Dorsolateral prefrontal cortex (tissue), 122 donors: ENCODE measurements at places on chromosomes 12 and 14. TPM values are rescaled to one million over a fixed set of nuclear protein-coding genes. Genes with fewer than 3 reads are reported as not detected.

- DNase-seq, result peak; percentile 61
Measured at GRCh38 chr12:113196990-113197389, 11.5 kb downstream of the RITA1 start.

PLEKHD1 gene
- total RNA-seq, result 5.2 TPM

PCED1B gene
- 2.3 TPM for total RNA-seq

HOXC9 gene
- total RNA-seq, result not detected

PIANP gene
- total RNA-seq, result 72.4 TPM

GLT1D1 gene
- total RNA-seq, result 30.2 TPM

DNA sequence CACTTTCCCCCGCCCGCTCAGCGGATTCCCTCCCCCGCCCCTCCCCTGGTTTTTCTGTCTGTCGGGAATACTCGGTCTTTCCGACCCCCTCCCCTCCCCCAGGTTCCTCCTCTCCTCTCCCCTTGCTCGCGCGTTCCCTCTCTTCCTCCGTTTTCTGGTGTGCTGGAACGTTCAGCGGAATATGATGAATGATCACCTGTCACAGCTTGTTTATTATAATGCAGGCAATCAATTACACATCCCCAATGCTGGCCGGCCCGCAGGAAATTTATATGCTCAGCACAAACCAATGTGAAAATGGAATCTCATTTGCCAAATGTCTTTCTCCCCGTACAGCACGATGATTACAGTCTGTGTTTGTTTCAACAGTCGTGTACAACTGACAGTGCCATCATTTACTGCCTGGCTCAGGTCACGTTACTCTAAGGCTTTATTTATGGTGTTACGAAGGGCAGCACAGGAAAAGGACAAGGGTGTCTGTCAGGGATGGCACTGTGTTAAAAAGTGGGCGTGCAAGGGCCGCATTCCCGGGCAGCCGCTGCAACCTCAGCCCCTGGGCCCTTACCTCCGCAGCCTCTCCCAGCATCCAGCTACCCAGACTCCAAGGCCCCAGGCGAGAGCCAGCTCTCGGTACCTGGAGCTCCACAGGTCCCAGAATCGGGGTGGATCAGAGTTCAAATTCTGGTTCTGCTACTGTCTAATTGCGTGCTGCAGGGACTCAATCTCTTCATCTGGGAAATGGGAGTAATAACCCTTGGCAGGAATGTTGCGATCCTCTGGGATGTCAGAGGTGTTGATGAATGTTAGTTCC lies 24.7 kb upstream of the MAP1LC3B2 start:
- DNase-seq, result no peak

PAN2 gene
- total RNA-seq, result 79.7 TPM

TSPAN9 gene
- total RNA-seq, result 16.0 TPM

CPNE8 gene
- total RNA-seq, result 20.8 TPM

ENDOU gene
- total RNA-seq, result 2.8 TPM

OXA1L gene
- 53.8 TPM for total RNA-seq

GRCh38 chr12:5114436-5114835 lies 70.8 kb downstream of the KCNA5 start:
- no peak for DNase-seq

FAM216A gene
- 25.0 TPM for total RNA-seq

C12orf54 gene
- total RNA-seq, result 2.1 TPM

TMEM233 gene
- total RNA-seq, result 1.3 TPM

- no peak for DNase-seq
Measured at GRCh38 chr12:3047961-3048360, 29.2 kb upstream of the TSPAN9 start.

DNA sequence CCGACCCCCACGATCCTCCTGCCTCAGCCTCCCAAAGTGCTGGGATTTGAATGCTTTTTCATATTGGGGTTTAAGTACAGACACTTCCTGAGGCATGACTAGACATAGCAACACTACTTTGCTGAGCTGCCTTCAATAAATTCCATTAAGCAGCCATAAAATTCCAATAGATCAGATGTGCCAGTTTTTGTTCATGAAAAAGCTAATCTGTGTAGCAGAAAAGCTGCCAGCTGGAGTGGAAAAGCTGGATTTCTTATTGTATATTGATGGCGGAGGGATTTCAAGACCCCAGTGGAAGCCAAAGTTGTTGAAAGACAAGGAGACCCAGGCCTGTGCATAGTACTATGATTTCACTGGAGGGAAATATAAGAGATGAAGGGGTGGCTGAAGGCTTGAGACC lies 209.0 kb upstream of the NUDT4 start:
- no peak for DNase-seq

DNA sequence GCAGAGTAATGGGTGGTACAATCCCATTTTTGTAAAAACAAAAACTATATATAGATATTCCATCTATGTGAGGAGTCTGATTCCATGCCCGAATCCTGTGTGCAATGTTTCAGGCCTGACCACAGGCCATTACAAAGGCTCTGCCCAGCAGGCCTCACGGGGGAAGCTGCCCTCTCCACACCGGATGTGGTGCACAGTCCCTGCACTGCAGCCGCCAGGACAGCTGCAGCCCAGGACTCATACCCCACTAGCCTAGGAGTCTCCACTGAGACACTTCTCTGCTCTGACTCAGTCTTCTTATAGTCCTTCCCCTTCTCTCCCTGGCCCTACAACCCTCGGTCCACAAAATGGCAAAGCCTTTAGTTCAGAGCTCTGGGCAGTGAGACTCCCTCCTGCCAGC lies 190.4 kb downstream of the PPM1H start:
- no peak for DNase-seq

MYH6 gene
- not detected for total RNA-seq

ARHGEF40 gene
- total RNA-seq, result 24.6 TPM

LHX5 gene
- total RNA-seq, result not detected

- DNase-seq, result no peak
Measured at GRCh38 chr12:26863515-26863914, 30.5 kb upstream of the ITPR2 start.

GRCh38 chr12:524167-524951 lies 64.6 kb downstream of the B4GALNT3 start:
- DNase-seq, result no peak

GRCh38 chr14:21097636-21098075 lies 799 bp downstream of the ZNF219 start:
- DNase-seq, result no peak

SLC17A8 gene
- 1.2 TPM for total RNA-seq

KRT1 gene
- 0.38 TPM for total RNA-seq

TOMM20L gene
- total RNA-seq, result not detected

DNA sequence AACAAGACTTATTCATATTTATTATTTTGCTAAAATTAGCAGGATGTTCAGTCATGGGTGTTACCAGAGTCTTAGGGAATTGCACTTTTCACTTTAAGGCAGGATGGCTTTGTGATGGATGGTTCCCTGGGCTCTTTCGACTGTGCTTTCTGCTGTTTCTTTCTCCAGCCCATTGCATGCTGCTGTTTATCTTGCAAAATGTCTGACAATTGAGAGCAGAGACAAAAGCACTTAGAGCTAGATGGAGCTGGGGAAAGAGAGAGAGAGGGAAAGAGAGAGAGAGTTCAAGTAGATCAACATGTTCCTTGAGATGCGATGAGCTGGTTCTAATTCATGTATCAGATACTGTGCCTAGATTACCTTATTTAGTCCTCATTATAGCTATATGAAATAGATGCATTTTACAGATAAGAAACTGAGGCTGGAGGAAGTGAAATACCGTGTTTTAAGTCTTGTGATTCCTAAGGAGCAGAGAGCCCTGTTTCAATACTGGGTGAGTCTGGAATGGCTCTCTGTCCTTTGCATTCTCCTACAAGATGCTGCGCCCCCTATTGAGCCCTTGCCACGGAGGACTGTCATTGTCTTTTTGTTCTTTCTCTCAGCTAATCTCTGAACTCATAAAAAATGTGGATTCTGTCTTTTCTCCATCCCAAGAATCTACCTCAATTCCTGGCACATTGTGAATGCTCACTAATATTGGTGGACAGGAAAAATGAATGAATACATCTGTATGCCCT lies 227.9 kb downstream of the ALG10B start:
- no peak for DNase-seq

DNA sequence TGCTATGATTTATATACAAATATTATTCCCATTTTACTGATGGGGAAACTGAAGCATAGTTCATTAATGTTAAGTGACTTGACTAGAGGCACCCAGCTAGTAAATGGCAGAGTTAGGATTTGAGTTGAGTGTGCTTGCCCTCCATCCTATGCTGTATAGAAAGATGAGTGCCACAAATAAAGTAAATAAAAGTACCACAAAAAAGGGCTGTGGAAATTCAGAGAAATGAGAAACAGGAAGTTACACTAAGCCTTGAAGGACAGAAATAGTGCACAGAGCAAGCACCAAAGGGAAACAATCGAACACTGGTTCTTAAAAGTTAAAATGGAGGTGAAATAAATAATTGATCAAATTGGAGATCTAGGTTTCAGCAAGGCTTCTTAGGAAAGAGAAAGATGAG lies 9.2 kb upstream of the ABCD2 start:
- DNase-seq, result no peak

GRCh38 chr12:117863002-117863709 lies 105.6 kb downstream of the KSR2 start:
- no peak for DNase-seq

- DNase-seq, result no peak
Measured at GRCh38 chr12:28027947-28028724, 55.6 kb upstream of the PTHLH start.

- DNase-seq, result no peak
Measured at GRCh38 chr14:21498540-21499526, 12.3 kb downstream of the METTL3 start.

GRCh38 chr14:37453985-37454384 lies 141.1 kb downstream of the FOXA1 start:
- no peak for DNase-seq

GRCh38 chr12:59069516-59069915 lies 149.2 kb upstream of the LRIG3 start:
- no peak for DNase-seq

MYF6 gene
- total RNA-seq, result not detected

AKAP5 gene
- 7.3 TPM for total RNA-seq

DNA sequence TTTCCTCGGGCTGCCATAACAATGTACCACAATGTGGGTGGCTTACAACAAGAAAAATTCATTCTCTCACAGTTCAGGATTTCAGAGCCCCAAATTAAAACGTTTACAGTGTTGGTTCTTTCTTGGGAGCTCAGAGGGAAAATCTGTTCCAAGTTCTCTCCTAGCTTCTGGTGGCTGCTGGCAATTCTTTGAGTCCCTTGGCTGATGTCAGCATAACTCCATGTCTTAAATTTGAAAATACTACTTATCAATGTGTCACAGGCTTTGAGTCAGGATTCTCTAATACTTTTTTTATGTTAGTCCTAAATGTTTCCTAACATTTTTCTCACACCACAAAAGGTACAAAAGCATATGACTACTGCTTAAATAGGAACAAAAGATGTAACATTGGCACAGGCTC lies 198.4 kb upstream of the ATXN7L3B start:
- DNase-seq, result no peak

DNA sequence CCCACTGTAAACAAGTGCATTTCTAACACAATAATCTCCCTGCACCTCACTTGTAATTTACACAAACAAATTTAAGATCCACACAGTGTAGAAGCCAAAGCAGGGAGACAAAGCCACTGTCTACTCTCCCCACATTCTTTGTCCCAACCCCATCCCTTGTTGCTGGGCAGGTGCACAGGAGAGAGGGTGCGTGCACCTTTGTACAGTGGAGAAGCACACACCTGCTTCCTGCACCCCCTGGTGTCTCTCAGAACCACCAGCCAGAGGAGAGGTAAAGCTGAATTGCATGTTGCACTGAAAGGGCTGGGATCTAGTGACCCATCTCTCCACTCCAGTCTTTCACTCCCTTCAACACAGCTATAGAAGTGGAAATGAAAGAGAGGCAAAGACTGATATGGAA lies 51.4 kb upstream of the IFNG-AS1 start:
- DNase-seq, result no peak
